ENCODE measurements at places on chromosomes 7 and 10. TPM values are rescaled to one million over a fixed set of nuclear protein-coding genes. Genes with fewer than 3 reads are reported as not detected.

Gene PODXL
- polyA plus RNA-seq: 816 TPM

Gene DLX5
- 0.25 TPM for polyA plus RNA-seq

Gene ENKUR
- 4.8 TPM for polyA plus RNA-seq

Gene C1QL3
- 2.3 TPM for polyA plus RNA-seq

Gene GIMAP7
- 16.7 TPM for polyA plus RNA-seq

Gene CPA5
- polyA plus RNA-seq: not detected

All from right renal pelvis (tissue), 4 donors.